ENCODE measurements at places on chromosomes 7 and 10.

- no peak for DNase-seq
These were observed 100.4 kb downstream of the TAX1BP1 start for GRCh38 chr7:27840313-27840712.

GRCh38 chr7:77565917-77566316 lies 28.8 kb downstream of the PTPN12 start:
- DNase-seq: no peak

DNA sequence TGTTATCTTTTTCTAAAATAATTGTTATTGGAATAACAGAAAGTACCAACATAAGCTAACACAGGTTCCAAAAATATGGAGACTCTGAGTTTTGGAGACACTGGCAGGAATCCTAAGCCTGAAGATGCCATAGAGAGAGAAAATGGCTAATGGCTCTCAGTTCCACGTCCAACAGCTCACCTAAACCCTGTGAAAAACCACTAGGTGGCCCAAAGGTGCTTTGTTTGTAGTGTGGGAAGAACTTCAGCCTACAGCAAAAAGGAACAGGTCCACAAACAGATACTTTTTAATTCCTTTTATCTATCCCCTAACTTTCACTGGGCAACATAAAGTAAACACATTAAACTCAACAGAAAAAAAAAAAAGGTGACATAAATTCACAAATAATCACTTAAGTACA lies 272.3 kb downstream of the SEMA3D start:
- DNase-seq: no peak

DNA sequence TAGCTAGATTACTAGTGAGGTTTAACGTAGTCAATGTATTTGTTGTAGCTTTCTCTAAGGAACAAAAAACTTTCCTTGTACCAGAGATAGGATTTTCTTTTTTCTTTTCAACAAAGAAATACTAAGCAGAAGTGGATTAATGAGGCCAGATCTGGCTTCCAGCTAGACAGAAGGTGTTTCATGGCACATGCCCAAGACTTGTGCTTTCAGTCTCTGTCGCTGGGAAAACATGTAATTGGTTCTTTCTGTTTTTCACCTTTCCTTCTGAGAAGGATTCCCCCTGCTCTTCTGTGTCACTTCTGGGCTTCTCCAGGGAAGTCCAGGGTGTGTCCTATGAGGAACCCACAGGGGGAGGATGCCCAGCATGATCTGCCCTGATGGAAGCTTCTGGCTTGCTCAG lies 492.2 kb downstream of the CCSER2 start:
- DNase-seq: no peak

- no peak for DNase-seq
These were observed 16.4 kb upstream of the PTPRN2 start for GRCh38 chr7:158603773-158604755.

DNA sequence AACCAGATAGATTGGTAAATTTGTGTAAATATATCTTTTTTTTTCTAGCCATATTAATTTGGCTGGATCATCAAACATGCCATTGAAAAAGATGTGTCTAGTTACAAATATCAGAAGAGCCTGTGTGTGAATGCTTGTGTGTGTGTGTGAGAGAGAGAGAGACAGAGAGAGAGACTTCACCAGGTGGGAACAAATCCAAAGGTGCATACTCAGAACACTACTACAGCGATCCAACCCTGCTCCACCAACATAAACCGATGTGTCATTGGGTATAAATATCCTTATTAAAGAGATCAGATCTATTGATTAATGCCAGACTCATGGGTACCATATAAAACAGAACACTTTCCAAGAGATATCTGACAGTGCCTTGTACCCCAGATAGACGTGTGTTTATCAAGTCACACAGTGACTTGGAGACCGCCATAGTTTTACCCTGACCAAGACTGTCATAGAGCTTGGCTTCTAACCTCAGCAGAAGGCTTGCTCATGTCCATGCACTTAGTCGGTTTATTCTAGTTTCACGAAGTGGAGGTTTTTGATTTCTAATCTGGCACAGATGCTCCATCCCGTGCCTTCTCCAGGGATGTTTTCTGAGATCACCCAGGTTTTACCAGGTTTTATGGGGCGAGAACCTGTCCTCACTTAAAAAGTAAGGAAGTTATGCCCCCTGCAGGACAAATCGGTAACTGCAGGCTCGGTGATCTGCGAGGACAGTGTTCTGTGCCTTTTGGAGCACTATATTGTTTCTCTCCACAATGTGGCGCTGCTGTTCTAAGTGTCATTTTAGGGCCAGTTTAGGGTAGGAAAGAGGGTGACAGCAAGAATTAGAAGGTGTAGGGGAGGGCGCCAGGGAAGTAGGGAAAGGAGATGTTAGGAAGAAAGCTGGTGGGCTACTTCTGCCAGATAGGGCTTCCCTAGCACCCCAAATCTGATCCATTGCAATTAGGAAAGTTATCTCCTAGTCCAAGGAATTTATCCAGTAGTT lies 29.3 kb upstream of the WNT8B start:
- peak; percentile 93 for DNase-seq

DNA sequence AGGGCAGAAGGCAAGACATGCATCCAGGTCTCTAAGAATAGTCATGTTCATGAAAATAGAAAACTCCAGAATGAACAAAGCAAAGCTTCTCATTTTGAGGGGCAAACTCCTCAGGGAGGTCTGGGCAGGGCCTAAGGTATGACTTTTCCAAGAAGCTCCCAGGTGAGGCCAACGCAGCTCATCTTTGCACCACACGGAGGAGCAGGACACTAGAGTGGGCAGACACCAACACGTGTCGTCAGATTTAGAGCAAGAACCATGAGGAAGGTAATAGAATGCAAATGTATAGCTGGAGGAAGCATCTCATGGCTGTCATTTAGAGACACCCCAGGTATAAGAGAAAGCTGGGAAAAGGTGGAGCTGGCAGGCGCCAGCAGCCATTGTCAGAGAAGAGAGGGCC lies 95.7 kb downstream of the WDFY4 start:
- DNase-seq: no peak

GRCh38 chr7:138882249-138882648 lies 84.3 kb upstream of the ATP6V0A4 start:
- DNase-seq: no peak

GRCh38 chr10:100864036-100864885 lies 48.5 kb upstream of the SLF2 start:
- DNase-seq: no peak

- DNase-seq: no peak
These were observed 30.6 kb downstream of the FHIP2A start for GRCh38 chr10:114852197-114852596.

DNA sequence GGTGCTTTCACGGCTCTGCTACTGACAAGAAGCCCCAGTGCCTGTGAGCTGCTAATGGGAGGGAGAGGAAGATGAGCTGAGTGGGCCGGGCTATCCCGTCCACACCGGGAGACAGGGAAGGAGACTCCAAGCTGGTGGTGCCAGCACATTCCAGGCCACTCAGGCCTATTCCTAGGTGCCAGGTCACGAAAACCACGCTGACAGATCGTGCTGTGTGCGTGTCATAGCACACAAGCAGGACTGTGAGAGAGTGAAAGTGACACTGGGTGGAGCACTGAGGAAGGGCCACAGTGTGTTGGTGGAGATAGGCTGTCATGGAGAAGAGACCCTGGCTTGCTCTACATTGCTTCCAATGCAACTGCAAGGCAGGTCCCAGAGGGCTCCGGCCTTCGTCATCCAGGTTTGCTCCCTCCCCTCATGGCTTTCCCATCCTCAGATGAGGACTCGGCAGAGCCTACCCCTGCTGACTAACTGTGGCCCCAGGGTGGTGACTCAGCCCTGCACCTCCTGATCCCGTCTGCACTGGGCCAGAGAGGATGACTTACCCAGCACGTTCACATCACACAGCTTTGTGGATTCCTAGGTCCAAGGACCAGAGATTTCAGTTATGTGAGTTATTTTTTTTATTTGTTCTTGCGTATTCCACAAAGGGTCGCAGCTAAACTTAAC lies 167.3 kb downstream of the EGFR start:
- DNase-seq: peak; percentile 82

GRCh38 chr7:52775876-52776275 lies 259.6 kb upstream of the POM121L12 start:
- no peak for DNase-seq

DNA sequence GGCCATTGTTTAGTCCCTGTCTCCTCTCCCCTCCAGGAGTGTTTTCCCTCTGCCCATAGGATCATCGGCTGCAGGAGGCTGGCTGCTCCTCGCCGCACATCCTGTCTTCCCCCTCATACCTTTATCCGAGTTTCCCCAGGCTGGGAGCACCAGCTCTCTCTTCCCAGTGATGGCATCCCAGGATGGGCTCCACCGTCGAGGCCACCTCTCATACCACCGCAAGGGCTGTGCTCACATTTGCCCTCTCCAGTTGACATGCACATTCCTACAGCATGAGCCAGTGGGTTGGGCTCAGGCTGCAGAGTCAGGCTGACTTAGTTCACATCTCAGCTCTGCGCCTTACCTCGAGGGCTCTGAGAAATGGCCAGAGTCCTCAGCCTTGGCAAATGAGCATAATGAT lies 12.1 kb downstream of the HKDC1 start:
- DNase-seq: peak; percentile 3

DNA sequence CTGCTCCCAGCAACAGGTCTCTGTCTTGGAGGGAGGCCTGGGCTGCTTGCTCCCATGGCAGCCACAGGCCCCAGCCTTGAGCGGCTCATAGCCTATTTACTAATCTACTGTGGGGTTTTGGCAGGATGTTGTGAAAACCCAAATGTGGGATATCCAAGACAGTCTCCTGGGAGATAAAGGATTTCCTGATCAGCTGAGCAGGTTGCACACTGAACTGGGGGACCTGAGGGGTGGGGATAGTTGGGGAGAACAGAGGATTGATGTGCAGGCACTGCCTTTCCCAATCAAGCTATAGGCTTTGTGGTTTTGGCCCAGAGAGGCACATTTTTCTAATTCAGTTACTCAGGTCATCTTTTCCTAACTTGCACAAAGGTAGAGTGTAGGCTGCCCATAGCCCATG lies 92.6 kb downstream of the SH2D4B start:
- DNase-seq: no peak

DNA sequence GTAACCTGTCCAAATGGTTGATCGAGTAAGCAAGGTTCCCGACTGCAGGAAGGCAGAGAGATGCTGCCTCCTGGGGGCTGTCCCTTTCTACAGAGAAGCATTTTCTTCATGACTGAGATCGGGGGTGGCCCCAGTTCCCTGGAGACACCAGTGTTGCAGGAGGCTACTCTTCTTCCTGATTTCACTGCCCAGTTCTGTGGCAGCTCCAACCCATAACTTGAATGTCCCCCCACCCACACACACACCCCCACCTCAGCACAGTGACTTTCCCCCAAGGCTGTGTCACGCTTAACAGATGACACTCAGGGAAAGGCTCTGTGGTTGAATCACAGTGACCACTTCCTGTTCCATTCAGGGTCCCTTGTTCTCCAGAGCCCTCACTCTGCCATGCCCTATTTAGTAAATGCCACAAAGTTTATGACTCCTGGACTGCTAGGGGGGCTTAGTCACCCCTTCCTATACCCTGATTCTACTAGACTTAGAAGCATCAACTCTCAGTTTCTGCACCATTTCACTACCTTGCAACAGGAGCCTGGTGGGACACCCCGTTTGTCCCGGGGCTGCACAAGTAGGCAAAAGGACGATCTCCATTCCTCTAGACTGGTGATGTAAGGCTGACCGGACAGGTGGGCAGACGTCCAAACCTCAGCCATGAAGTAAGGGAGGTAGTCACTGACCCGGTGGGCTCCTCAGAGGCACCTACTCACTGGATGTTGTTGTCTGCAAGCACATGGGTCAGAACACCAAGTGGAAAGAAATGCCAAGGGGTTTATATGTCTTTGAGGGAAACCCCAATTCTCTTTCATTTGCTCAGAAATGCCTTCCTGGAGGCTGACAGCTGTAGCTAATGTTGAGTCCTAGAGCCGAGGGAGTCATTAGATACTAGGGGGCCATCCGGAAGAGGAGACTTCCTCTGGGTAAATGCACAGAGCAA lies 31.3 kb upstream of the SMC3 start:
- DNase-seq: no peak

DNA sequence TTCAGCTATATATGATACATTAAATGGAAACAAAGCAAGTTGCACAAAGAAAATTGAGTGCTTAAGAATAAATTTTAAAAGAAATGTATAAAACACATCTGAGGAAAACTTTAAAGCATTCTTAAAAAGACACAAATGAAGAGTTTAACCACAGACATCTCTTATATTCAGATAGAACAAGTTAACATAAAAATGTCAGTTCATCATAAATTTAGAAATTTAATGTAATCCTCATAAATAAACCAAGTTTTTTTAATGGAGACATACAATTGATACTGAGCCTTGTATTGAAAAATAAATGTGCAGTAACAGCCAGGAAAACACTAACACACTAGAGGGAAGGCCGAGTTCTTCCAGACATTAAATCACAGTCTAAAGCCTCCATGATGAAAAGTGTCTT lies 243.9 kb upstream of the MKLN1 start:
- DNase-seq: no peak

Data from smooth muscle cell of the brain vasculature (primary cell).